Urinary bladder (tissue), 4 donors: ENCODE measurements at places on chromosomes 12 and 14. TPM values are rescaled to one million over a fixed set of nuclear protein-coding genes. Genes with fewer than 3 reads are reported as not detected.

ZBTB1 gene
- 96.6 TPM for total RNA-seq

PWP1 gene
- 38.2 TPM for total RNA-seq

TMEM30B gene
- total RNA-seq = 9.3 TPM

SLC8A3 gene
- 3.0 TPM for total RNA-seq

DCN gene
- total RNA-seq = 3,503 TPM

SIX6 gene
- total RNA-seq = not detected

ALDH2 gene
- total RNA-seq = 13.0 TPM

OR4E2 gene
- not detected for total RNA-seq

CCDC197 gene
- total RNA-seq = not detected

GPRC5D gene
- total RNA-seq = not detected

IKZF4 gene
- total RNA-seq = 4.8 TPM

CPSF6 gene
- total RNA-seq = 120 TPM

SRRM4 gene
- total RNA-seq = 0.42 TPM

PRB3 gene
- total RNA-seq = not detected

UNC79 gene
- 1.1 TPM for total RNA-seq

TPI1 gene
- total RNA-seq = 331 TPM
